ENCODE measurements at places on chromosomes 1 and 21.

DNA sequence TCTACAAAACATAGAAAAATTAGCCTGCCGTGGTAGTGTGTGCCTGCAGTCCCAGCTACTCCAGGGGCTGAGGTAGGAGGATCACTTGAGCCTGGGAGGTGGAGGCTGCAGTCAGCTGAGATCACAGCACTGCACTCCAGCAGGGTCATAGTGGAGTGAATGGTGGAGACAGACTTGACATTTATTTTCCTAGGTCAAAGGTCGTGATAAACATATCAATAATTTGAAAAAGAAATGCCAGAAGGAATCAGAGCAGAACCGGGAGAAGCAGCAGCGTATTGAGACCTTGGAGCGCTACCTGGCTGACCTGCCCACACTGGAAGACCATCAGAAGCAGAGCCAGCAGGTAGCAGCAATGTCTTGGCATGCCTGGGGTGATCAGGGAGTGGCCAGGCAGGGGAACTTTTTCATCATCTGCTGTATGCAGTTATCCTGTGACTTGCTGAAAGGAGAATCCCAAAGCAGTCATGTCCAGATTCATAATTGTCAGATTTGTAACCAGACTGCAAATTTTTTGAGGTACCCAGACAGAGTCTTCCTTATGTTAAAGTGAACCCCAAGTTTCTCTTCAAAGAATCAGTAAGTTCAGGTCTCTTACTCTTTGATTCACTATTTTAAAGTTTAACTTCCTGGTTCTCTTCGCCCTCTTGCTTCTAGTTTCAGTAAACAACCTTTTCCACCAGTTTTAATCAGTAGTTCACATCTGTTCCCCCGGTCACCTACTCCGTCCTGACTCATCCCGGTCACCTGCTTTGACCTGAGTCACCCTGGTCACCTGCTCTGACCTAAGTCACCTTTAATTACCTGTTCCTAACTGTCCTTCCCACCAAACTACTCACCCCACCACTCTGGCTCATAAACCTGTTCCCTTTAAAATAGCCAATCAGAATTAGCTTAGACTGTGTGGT is 11.3 kb upstream of the SH3BGRL3 start:
- no peak for DNase-seq

DNA sequence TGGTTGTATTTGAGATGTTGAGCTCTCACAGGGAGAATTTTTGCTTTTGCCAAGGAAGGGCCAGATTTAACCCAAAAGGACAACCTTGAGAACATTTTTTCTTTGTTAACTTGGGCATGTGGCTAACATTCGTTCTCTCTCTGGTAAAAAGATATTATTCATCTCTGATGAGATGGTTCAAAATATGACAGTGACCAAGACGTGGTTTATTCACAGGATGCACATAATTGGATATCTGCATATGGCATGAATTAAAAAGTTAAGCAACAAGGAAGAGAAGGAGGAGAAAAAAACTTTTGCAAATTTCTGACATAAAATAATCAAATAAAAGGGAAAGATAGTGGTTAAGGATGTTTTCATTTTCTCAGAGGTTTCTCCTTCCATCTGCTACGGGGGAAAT is 43.1 kb upstream of the BCL10 start:
- no peak for DNase-seq

DNA sequence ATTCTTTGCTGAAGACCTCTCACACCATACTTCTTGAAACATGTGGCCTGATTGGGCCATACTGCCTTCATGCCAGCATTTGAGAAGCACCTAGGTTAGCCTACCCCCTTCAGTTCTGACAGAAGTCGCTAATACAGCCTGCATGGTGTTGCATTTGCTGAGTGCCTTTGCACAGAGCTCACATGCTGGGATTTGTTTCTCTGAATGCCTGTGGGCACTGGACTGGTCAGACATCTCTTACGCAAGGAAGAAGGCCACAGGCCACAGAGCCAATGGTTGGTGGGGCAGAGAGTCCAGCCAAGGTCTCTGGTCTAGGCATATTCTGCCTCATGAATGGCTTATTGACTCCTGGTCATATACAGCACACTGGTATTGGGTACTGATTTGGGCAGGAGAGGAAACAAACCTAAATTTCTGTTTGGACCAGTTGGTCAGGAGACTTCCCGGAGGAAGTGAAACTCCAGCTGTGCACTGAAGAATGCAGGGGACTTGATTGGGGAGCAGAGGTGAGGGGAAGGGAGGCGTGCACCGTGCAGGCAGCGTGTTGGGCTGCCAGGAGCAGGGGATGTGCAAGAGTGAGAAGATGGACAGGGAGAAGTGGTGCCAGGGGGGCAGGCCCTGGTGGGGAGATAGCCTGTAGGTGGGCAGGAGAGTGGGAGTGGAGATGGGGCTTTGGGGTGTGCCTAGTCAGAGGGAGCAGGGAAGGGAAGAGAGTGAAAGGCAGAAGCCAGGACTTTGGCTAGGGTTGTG is 18.1 kb downstream of the URB2 start:
- no peak for DNase-seq

DNA sequence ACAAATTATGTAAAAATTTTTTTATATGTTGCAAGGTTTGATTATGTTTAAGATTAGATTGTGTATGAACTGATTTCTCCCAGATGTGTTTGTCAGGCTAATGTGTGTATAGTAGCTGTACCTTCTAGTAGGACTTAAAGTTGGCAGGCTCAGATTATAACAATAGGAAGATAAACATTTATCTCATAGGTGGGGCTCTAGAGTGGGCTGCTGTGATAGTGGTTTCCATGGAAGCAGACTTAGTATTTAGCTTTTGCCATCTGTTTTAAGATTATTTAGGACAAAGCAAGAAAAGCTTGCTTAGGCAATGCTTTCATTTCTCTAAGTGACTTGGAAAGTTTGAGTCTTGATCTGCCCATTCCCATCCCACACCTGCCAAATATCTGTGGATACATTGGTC is 187.7 kb upstream of the CACYBP start:
- DNase-seq, result no peak

DNA sequence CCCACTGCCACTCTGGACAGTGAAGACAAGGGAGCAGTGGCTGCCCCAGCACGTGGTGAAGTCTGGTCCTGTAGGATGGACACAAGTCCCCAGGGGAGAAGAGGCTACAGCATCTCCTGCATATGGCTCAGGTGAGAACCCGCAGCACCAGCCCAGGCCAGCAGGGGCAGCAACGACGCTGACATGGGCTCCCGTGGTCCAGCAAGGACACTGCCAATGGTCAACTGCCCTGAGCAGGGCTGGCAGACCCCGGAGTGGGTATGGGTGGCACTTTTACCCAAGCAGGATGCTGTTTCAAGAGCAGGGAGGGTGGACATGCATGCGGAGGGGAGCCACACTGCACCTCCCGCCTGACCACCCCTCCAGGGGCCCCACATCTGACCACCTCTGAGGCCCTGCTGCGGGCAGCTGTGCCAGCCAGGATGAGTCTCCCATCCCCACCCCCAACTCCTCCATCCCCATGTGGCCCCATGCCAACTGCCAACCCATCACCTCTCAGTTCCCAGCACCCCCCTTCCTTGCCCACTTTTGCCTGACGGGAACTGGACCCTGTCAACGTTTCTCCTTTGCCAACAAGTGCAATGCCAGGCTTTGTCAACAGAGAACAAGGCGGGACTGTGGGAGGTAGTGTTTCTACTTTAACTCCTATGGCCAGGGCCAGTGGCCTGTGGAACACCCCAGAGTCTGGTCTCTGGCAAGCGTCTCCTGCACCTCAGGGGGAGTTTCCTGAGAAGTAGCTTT is 8.6 kb downstream of the MORN1 start:
- DNase-seq, result no peak

GRCh38 chr1:193111641-193112090 is 6.5 kb upstream of the GLRX2 start:
- no peak for DNase-seq

- no peak for DNase-seq
These were observed 42.4 kb downstream of the TNFSF4 start for GRCh38 chr1:173164686-173165085.

DNA sequence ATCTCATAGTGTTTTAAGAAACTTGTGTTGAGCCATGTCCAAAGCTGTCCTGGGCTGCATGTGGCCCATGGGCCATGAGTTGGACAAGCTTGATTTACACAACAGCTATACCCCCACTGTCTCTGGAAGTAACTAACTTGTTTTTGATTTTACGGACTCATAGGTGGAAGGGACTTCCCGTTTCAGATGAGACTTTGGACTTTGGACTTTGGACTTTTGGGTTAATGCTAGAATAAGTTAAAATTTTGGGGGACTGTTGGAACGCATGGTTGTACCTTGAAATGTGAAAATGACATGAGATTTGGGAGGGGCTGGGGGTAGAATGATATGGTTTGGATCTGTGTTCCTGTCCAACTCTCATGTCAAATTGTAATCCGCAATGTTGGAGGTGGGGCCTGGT is 52.6 kb upstream of the ZSWIM5 start:
- no peak for DNase-seq

DNA sequence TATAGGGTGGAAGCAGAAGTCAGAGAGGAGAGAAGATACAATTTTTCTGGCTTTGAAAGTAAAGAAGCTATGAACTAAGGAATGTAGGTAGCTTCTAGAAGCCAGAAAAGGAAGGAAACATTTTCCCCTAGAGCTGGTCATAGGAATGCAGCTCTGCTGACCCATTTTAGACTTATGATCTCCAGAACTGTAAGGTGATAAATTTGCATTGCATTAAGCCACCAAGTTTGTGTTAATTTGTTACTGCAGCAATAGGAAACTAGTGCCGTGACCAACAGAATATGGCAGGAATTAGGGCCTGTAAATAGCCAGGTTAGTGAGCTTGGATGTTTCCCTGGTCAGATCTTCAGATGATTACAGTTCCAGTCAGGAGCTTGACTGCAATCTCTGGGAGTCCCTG is 244.3 kb upstream of the C1orf105 start:
- no peak for DNase-seq

DNA sequence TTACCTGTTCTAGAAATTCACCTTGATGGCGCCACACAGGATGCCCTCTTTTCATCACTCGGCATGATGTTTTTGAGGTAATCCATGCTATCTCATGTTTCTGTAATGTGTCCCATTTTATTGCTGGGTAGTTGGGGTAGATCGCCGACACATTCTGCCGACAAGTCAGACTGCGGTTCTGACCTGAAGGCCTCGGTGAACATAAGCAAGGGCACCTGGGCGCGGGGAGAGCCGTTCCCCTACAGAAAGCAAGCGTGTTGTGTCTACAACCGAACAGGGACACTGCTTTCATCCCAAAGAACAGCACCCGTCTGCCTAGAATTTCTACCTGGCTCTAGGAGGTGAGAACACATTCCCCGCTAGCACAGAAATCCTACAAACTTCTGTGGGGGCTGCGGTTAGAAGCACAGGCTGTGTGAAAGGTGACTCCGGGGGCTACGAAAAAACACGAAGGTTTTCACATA is 149.2 kb downstream of the PPIAL4G start:
- no peak for DNase-seq

GRCh38 chr1:24801176-24801575 is 55.9 kb downstream of the CLIC4 start:
- no peak for DNase-seq

GRCh38 chr21:26715878-26716506 is 129.2 kb downstream of the ADAMTS1 start:
- no peak for DNase-seq

DNA sequence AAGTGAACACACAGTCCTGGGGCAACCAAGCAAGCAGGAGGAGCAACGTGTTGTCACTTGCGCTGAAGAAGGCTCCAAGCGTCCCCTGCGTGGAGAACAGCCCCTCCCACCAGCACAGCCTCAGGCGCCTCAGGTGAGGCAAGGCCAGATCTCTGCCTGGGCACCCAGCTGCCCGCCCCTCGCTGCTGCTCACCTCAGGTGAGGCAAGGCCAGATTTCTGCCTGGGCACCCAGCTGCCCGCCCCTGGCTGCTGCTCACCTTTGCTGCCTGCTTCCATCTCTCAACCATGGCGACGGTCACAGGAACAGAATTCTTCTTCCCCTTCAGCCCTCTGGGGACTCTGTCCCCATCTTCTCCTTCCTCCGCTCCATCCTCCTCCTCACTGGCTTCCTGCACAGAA is 2.4 kb downstream of the NOC2L start:
- DNase-seq, result no peak

DNA sequence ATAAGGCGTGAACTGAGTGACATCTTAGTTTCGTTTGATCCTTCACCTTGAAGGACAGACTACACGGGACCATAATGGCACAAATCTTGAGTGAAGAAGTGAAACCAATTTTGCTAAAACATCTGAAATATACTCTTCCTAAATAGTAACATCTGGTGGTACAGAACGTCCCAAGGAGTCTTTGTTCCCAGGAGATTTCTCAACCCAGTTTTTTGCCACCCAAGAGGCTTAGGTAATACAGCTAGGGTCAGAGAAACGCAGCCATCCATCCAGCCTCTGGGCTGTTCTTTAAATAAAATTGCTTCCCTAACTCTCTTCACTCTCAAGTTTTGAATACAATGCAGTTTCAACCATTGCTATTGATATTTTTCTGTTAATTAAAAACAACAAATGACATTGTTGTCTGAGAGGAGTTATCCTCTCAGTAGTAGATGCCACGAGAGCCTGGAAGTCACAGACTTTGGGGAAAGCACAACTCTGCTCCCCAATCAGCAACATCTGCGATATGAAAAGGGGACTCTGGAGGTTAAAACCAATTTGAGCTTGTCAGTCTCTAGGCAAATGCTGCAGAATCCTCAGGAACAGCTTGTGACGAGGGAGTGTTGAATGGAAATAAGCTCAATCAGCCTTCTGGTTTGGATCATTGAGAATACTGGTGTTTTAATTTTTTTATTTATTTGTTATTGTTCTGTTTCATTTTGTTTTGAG is 394.3 kb upstream of the ADGRL2 start:
- DNase-seq, result peak; percentile 90

- DNase-seq, result peak; percentile 80
These were observed 270.2 kb downstream of the FOXD2 start for GRCh38 chr1:47708019-47708535.

DNA sequence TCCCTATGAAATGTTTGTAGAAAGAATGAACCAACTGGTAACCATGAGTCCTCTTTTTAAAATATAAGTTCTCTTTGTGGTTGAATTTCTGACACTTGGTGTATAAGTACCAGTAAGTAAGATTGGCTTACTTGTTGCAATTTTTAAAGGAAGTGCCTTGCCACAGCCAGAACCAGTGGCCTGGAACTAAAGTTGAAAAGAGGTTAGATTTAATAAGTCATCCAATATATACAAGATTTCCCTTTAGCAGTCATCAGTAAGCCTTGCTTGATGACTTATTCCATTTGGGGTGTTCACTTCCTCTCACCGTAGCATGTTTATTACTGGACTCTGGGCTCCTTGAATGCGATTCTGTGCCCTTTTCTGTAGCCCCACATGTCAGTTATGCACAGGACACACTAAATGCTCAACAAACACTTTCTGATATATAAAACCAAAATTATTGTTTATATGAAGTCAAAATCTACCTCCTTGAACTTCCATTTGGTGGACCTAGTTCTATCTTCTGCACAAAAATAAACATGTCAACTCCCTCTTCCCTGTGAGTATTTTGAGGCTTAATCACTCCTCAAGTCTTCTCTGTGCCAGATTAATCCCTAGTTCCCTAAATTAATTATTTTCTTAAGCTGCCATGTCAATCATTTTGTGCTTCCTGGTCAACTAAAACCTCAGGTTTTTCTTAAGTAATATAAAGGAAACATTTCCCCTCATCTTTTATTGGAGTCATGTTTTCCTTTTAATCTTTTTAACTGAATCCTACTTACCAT is 218.1 kb downstream of the ST6GALNAC3 start:
- DNase-seq, result no peak

GRCh38 chr21:35147439-35147838 is 98.3 kb upstream of the RUNX1 start:
- no peak for DNase-seq
